ENCODE measurements at places on chromosomes 5 and 9.

DNA sequence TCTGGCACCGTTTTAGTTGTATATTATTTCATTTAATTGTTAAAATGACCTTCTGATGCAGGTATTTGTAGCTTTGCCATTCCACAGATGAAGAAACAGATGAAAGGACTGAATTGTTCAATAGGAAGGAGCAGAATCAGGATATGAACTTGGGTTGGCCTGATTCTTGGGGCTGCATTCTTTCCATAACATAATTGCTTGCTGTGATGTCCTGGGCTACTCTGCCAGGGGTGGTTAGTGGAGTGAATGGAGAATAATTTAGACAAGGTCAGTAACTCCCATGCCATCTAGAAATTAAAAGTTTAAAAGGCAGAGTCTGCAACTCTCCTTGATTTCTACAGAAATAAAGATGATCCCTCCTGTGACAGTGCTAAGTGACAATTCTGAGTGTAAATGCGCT lies 15.9 kb downstream of the TLR4 start:
- no peak for DNase-seq

- DNase-seq = no peak
Observed at GRCh38 chr5:122183098-122183787, 53.9 kb downstream of the ZNF474 start.

- no peak for DNase-seq
Observed at GRCh38 chr5:36382890-36383289, 81.2 kb upstream of the RANBP3L start.

GRCh38 chr5:113447498-113448050 lies 12.8 kb upstream of the TSSK1B start:
- no peak for DNase-seq

- DNase-seq = peak; percentile 42
Observed at GRCh38 chr9:7976167-7976755, 176.7 kb upstream of the DMAC1 start.

DNA sequence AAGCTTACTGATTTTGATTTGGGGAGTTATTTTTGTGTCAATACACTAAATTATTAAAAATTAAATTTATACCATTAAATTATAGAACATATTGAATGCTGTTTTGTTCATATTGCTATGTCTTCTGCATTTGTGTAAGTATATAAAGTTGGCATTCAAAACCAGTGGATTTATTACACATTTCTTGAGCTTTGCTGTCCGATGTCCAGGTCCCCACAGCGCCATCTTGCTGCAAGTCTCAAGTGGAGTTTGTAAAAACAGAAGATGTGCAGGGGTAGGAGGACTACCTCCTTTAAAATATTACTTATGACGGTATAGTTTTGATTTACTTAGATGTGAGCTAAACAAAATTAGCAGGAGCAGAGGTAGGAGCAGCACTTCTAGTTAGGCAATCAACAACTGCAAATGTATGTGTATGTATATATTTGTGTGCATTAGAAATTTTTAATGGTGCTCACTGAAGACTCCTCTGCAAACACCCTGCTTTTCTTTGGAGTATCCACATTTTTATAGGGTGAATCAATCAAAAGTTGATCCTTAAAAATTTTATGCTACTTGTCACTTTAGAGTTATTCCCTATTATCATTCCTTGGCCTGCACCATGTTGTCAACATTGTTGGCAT lies 37.4 kb downstream of the CPEB4 start:
- DNase-seq = no peak

GRCh38 chr9:111000202-111000601 lies 38.1 kb downstream of the LPAR1 start:
- no peak for DNase-seq

DNA sequence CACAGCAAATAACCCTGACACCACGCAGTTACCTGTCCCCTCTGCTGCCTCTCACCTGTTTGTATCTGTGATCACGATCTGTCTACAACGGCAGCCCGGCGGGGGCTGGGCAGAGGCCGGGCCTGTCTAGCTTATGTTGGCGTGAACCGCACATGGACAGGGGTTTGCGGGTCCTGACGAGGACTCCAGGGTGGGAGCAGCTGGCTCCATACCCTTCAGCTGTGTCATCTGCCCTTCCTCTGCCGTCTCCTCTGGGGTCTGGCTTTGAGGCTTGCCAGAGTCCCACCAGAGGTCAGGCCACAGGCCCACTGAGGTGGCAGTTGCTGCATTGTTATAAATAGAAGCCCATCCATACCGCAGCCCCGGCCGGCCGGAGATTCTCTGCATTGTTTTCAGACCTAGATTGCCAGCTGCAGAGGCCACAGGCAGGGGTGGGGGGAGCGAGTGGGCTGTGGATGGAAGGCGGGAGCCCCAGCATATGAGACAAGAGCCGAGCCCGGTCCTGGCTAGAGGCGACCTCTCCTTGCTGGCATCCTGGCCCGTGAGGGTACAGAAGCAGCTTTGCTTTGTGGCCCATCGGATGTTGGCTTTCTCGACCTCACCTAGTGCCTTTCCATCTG lies 37.8 kb downstream of the FAM78A start:
- DNase-seq = no peak

DNA sequence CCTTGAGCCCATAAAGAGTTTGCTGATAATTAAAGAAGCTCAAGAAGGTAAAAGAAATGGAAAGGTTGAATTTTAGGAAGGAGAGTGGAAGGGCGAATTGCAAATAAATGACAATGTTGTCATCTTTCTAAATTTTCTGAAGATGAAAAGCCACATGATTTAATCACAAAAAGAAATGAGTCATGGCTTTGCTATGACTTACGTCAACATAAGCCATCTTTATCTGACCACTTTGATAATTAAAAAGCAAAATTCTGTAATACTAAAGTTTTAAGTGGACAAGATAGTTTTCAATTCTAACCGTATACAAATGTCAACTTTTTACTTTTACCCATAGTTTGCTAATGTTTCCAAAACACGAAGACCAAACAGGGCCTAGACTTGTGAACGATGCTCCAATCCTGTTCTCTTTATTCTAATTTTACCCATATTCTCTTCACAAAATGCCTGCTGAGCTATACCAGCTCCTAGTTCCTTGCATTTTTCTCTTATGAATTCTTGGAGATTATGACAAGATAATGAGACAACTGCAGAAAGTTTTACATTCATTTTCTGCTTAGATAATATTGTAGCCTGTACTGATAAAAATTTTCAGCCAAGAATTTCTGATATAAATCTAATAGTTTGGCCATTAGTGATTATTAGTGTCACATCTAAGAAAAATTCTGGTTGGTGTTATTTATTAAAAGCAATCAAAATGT lies 21.8 kb upstream of the PRUNE2 start:
- no peak for DNase-seq

DNA sequence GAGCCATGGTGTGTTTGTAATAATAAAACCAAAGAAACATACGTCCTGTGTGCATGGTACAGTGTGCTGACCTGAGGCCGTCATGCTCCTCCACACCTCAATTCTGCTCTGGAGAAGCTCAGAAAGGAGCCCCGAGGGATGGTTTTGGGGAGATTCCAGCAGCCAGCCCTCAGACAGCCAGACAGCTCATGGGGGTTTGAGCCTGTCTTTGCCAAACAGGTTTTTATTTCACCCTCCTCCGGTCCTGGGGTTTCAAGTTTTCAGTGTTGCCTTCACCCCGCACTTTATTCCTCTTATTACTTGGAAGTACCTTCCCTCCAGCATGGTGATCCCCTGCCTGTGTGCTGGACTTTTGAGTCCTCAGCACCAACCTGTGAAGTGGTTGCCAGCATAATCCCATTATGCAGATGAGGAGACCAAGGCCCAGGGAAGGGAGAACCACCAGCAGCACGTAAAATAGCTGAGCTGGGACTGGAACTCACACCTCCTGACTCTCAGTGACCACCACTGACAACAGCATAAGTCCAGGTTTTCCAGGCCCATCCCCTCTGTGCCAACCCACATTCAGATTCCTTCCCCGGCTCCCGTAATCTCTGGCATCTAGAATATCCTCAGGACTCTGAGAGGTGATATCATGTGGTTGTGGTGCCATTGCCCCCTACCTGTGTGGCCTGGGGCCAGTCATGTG lies 35.1 kb downstream of the TGFBI start:
- no peak for DNase-seq

GRCh38 chr9:77903666-77904285 lies 127.8 kb downstream of the GNAQ start:
- no peak for DNase-seq

- no peak for DNase-seq
Observed at GRCh38 chr9:126723807-126724172, 81.0 kb upstream of the ZBTB43 start.

DNA sequence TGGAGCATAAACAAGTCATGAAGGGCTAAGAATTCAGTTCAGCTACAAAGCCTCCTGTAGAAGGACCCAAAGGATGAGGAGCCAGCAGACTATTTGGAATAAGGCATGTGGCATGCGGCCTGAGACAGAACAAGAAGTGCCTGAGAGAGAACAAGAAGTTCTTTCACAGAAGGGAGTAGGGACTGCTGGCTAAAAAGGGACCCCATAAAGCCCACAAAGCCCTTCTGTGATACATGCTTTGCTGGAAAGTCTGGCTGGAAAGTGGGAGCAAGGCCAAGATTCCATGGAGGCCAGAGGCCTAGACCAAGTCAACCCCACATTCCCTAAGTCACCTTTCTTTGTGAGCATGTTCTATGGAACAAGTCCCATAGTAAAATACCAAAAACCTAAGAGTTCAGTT lies 35.9 kb upstream of the UBAP2 start:
- no peak for DNase-seq

DNA sequence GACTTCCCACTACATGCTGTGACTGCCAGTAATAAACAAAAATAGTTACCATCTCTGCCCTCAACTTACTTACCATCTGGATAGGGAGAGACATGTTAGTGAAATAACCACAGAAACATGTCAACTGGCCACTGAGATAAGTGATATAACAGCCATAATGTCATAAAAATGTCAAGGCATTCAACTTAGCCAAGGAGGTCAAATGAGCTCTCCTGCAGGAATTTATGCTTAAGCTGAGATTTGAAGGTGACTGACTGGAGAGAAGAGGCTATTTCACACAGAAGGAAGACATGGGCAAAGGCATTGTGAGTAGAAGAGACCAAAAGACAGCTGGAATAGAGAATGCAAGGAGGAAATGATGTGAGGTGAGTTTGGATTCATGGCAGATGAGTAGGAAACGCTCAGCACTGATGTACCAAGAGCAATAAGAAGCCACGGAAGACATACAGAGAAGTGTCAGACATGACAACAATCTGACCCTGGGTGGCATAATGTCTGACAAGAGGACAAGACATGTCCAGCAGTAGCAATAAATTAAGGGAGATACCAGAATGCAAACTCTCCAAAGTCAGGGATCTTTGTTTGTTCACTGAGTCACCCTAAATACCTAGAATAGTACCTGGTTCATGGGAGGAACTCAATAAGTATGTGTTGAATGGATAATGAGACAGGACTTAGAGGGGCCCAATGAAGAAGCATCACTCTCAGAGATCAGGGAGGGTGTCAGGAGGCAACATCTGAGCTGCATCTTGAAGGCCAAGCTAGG lies 318.8 kb downstream of the ACTL7B start:
- no peak for DNase-seq

DNA sequence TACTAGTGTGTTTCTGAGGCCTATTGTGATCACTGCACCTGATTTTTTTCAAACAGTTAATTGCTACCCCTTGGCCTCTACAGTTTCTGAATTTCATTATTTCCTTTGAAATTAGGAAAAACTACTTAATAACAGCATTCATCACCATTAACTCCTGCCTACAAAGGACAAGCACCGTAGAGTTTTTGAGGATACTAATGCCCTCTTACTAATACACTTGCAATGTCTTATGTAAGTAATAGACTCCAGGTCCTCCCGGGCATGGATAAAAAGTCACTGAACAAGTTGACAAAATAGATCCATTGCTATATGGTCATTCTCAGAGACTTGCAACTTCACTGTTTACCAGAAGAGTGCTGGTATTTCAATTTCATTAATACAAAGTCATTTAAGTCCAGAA lies 1172.5 kb downstream of the CDH12 start:
- no peak for DNase-seq

Data from effector memory CD4-positive, alpha-beta T cell (primary cell).